ENCODE measurements at places on chromosomes 12 and 14.

GRCh38 chr12:1855241-1855640, 34.9 kb downstream of the LRTM2 start:
- DNase-seq, result no peak

GRCh38 chr14:96953875-96954185, 156.6 kb downstream of the VRK1 start:
- DNase-seq, result no peak

GRCh38 chr14:103671911-103672310, 42.9 kb downstream of the KLC1 start:
- no peak for DNase-seq

DNA sequence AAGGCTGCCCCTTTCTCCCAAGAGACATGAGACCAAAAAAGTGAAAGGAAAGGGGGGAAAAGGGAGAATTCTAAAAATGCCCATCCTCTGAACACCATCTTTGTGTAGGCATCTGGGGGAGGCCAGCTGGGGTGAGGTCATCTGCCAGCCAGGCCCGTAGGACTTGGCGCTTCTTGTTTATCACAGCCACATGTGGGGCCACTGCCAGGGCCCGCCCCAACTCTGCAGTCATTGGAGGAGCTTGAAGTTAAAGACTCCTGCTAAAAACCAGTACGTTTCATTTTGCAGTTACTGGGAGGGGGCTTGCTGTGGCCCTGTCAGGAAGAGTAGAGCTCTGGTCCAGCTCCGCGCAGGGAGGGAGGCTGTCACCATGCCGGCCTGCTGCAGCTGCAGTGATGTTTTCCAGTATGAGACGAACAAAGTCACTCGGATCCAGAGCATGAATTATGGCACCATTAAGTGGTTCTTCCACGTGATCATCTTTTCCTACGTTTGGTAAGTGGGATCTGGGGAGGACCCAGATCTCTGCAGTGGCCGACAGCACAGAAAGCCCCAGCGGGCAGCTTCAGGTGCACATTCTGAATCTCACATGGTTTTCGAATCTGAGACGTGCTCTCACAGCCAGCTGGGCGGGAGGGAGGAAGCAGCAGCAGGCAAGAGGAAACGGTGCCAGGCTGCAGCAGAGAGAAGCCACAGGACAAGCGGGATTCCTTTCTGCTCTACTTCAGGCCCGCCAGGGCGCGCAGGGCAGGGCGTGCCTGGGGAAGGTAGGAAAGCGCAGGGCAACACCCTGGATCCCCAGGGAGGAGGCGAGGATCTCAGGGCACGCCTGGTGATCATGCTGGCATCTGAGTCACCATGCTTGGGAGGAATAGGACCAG, at the start of gene P2RX7:
TSS of gene P2RX7 (plus strand) at position 276 of the 881 bp plus-strand sequence. CDS start at position 371, 95 bp downstream.
- DNase-seq, result peak; percentile 45

GRCh38 chr12:65209655-65210043, 40.3 kb downstream of the LEMD3 start:
- no peak for DNase-seq

GRCh38 chr14:55398679-55399078, 13.0 kb downstream of the ATG14 start:
- DNase-seq, result no peak

DNA sequence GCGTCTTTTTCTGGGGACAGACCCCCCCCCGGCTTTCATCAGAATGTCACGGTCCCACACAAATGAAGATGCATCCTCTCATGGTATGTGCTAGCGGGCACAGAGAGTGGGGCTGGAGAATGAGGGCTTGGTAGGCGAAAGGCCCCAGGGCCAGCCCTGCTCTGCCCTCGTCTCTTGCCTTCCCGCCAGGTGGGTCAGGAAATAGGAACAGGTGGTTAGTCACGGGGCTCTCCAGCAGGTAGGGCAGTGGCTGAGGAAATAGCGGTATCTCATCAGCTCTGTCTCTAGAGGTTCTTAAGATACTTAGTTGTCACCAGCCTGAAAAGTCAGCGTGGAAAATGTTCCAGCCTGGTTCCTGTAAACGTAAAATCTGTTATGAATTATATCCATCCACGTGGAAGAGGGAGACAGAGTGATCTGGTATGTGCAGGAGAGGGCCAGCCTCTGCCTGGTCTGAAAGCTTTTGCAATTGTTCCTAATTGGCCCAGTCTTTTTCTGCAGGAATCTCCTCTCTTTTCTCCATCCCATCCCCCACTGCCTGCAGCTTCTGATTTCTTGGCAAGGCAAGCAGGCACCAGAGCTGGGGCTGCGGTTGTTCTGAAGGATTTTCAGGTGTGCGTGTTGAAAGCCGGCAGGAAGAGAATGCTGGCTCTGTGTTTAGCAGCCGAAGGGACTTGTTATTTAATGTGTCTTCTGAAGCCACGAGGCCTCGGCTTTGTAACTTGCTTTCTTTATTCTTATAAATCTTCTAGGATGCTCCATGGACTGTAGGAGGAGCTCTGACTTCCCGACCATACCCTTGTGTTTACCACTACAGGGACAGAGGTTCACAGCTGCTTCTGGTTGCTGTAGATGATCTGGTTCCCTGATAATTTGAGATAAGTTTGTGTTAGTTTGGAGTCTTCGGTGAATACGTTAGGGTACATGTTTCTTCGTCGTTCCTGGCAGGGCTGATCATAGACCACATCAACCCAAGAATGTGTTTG, 131.1 kb downstream of the CACNA1C start:
- no peak for DNase-seq

DNA sequence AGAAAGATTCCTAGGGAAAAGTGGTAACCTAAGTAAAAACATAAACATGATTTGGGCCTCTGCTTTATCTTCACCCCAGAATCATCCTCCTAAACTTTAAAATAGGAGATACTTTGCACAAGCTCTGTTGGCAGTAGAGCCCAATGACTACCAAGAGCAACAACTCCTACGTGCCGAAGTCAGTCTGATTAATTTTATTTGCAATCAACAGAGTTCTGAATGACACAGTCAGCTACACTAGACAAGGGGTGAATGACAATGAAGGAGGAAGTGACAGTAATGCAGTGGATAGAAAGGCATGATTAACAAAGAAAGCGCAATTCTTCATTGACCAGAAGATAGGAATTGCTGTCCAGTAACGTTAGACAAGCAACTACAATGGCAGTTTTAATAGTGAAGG, 957.9 kb upstream of the USP15 start:
- no peak for DNase-seq

- DNase-seq, result peak; percentile 93
Observed at GRCh38 chr14:102539544-102540314, 30.2 kb upstream of the ANKRD9 start.

DNA sequence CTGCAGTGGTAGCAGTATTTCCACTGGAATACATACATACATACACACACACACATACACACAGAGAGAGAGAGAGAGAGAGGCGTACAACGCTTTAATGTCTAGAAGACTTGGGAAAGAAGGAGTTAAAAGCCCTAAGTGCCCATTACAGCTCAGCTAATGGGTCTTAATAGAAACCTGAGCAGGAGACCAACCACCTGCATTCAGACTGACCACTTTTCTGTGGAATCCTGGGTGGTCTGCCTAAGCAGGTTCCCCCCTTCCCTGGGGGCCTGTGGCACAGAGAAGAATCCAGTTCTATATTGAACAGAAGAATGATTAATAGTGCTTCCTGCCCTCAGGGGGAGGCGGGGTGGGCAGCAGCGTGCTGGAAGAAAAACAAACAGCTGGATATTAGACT, 312.4 kb upstream of the PRKD1 start:
- DNase-seq, result no peak

GRCh38 chr12:124884587-124885438, 21.1 kb upstream of the SCARB1 start:
- no peak for DNase-seq

DNA sequence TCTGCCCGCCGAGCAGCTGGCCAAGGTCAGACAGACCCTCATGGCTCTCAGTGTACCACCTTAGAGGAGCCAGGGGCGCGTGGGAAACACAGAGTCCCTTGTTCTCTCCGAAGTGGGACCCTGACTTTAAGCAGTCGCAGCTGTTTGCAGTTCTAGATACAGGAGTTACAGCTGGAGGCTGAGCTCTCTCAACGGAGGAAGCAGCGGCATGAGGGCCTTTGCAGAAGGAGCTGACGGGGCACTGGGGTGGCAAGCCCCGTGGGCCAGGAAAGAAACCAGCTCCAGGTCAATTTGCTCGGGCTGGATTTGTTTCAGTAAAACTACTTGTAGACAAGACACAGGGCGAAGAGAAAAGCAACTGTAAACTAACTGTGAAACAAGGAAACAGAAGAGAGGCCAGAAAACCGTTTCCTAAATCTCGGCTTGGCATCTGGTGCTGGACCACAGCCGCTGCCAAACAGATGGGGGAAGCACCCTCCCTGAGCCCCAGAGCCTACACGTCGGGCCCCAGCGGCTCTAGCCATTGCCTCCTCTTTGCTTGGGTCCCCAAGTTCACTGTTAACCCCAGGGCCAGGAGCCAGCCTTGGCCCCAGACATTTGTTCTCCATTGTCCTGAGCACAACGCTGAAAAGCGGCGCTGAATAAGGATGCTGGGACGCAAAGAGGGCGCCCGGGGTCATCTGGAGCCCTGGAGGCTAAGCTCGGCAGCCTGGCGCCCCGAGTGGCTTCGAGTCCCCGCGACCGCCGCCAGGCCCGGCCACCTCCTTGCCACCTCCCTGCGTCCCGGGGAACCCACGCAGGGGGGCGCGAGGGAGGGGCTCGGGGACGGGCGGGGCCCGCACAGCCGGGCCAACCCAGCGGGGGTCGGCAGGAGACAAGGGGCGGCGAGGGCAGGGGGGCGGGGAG, 914 bp upstream of the PACS2 start:
- peak; percentile 29 for DNase-seq

- DNase-seq, result no peak
Observed at GRCh38 chr14:91368776-91369416, 48.7 kb downstream of the CCDC88C start.

DNA sequence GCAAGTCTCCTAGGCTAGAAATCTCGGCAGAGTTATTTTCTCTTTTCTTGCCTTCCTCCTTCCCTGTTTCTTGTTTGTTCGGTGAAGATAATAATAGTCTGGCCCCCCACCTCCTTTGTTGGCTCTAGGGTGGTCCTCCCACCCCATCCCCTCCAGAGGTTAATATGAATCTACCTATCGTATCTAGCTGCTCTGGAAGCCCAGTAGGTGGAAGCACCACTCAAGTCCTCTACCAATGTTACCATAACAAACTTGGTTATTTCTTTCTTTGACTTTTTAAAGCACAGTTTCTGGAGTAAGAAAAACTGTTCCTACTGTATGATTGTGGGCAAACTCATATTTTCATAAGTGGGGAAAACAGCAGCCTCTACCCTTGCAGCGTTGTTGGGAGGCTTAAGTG, 19.7 kb upstream of the GRIP1 start:
- DNase-seq, result no peak

- no peak for DNase-seq
Observed at GRCh38 chr14:80942191-80942600, 658 bp upstream of the CEP128 start.

GRCh38 chr14:100287202-100287997, 18.8 kb downstream of the SLC25A29 start:
- no peak for DNase-seq

GRCh38 chr14:49692193-49692757, 645 bp upstream of the KLHDC1 start:
- DNase-seq, result no peak

DNA sequence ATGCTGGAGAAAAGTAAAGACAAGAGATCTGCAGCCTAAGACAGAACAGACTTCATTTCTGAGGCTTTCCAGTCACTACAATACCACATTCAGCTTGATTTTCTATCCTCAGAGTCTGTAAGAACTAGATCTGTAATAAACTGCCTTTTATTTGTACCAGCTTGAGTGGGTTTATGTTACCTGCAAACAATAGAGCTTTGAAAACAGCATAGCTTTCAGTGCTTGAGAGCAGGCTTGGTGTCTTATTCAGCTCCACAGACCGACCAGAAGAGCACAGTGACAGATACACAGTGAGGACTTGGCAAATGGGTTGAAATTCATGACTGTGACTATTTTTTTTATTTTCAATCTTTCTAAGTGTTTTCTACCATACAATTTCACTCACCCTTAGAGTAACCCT, 207.8 kb upstream of the OTX2 start:
- DNase-seq, result no peak

- DNase-seq, result peak; percentile 92
Observed at GRCh38 chr12:124993626-124994436, at the start of gene BRI3BP. TSS of gene BRI3BP (plus strand) at chr12:124993645. CDS start at chr12:124993791, 146 bp downstream.

DNA sequence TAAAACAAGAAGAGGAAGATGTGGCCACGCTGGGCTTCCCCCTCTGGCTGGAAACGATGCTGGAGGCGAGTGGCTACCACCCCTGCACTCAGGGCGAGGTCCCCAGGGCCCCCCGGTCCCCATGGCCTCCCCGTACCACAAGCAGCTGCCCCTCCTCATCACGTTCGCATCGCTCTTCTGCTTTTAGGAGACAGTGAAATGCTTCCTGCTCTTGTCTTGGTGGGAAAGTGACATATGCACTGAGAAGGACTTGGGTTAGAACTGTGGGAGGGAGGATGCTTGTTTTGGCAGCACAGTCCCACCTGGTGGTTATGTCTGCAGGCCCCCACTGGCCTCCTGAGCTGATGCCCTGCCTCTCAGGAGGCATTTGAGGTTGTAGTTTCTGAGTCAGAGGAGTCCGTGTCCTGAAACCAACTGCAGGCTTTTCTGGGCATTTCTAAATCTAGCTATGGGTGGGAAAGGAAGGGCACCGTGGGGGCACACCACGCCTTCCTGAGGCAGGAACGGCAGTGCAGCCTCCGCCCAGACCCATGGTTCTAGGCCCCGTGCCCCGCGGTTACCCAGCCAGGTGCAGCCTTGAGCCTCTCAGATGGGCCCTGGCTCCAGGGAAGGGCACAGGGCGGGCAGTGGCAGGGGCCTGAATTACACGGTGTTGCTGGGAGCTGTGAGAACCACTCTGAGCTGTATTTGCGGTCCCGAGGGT, 139.3 kb downstream of the ADGRD1 start:
- DNase-seq, result no peak

DNA sequence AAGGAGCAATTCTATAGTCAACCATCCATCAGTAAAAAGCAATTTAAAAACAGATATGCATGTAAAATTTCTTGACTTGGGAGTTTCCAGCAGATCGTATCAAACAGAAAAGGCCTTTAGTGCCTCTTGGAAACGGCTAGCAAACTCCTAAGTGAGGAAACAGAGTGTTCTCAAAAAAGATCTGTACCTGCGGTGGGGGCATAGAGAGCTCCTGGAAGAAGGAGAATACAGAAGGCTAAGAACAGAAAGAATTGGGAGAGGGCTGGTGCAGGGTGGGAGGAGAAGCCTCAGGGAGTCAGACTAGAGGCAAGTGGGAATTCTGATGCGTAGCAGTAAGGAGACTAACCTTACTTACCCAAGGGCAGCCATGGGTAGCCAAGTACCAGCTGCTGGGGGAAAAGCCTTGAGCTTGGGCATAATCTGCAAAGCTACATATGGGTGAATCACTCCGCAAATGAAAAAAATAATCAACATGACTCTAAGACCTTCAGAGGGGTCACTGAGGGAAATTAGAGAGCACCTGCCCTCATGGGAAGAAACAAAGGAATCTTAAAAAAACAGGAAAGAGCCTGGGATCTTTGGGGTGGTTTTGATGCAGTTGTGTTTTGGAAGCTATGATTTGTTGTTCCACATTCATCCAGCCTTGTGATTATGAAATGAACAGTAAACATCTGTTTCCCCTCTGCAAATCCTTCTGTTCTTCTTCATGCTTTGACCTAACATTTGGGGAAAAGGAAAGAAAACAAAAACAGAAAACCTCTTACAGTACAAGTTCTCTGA, 10.4 kb downstream of the RHOJ start:
- DNase-seq, result no peak

- DNase-seq, result no peak
Observed at GRCh38 chr12:92844151-92844763, 84.8 kb downstream of the EEA1 start.

- no peak for DNase-seq
Observed at GRCh38 chr12:1083151-1083888, 92.3 kb downstream of the ERC1 start.
